Retinal pigment epithelial cell (primary cell): ENCODE measurements at places on chromosomes 6 and 20.

DNA sequence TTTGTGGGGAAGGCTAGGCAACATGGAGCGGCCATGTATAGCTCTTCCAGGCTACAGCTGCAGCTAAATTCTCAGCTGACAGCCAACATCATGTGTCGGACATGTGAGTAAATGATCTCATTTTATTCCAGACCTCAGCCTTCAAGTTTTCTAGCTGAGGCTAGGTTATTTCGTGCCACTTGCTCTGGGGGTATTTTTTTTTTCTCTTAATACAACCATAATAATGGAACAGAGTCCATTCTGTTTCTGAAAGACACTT lies 573.5 kb downstream of the CD109 start:
- no peak for DNase-seq

GRCh38 chr6:111691345-111692225 lies 85.9 kb upstream of the TRAF3IP2 start:
- DNase-seq, result no peak

- DNase-seq, result no peak
These were observed 32.6 kb downstream of the BAK1 start for GRCh38 chr6:33547499-33547898.

GRCh38 chr6:166612471-166612881 lies 14.6 kb downstream of the RPS6KA2 start:
- no peak for DNase-seq

- DNase-seq, result no peak
These were observed 24.0 kb upstream of the INSM1 start for GRCh38 chr20:20343932-20344331.
